ENCODE measurements at places on chromosomes 7 and 10. TPM values are rescaled to one million over a fixed set of nuclear protein-coding genes. Genes with fewer than 3 reads are reported as not detected.

Gene AASS
- 20.7 TPM for polyA plus RNA-seq

DNA sequence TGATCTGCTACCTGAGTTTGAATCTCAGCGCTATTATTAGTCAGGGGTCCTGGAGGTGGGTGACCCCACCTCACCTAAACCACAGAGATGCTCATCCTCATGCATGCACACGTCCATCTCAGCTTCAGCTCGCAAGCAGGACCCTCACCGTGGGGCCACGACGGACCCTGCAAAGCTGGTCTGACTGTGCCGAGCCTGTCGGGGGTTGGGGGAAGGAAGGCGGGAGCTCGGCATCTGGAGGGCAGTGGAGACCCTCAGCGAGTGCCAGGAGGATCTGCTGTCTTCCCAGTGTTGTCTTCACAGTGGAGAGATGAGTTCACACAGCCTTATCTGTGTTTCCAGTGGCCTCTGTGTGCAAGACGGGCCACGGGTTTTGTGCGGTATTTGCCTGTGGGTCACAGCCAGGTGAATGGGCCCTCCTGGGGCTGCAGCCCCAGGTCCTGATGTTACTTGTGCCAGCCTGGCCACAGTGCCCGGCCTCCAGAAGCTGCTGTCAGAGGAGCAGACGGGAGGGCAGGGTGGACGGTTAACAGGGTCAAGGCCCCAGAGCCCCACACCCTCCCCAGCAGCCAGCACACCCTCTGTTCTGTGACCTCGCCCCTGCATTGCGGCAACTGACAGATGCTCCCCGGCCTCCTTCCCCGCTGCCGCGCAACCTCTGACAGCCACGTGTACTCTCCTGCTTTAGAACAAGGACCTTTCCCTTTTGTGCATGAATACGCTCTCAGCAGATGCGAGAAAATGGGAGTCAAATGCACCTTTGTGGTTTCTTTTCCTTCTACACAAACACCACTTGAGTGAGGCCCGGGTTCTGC, 528.8 kb downstream of the DNAJB6 start:
- no peak for DNase-seq

DNA sequence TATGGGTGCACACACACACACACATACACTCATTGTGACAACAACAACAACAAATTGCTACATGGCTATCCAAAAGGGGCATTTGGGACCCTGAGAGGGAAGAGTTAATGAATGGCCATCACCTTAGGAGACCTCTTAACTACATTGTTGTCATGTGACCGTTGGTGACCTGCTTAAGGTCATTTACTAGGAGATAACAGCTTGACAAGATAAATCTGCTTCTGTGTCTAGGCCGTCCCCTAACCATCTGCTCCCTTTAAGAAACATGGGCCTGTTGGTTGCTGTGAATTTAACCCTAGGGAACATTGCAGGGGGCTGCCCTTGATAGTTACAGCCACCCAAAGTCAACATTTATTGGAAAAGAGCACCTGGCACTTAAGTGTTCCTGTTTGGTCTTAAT, 29.7 kb downstream of the C1QL3 start:
- DNase-seq = no peak

- DNase-seq = no peak
Observed at GRCh38 chr7:54858008-54858692, 99.1 kb upstream of the SEC61G start.

DNA sequence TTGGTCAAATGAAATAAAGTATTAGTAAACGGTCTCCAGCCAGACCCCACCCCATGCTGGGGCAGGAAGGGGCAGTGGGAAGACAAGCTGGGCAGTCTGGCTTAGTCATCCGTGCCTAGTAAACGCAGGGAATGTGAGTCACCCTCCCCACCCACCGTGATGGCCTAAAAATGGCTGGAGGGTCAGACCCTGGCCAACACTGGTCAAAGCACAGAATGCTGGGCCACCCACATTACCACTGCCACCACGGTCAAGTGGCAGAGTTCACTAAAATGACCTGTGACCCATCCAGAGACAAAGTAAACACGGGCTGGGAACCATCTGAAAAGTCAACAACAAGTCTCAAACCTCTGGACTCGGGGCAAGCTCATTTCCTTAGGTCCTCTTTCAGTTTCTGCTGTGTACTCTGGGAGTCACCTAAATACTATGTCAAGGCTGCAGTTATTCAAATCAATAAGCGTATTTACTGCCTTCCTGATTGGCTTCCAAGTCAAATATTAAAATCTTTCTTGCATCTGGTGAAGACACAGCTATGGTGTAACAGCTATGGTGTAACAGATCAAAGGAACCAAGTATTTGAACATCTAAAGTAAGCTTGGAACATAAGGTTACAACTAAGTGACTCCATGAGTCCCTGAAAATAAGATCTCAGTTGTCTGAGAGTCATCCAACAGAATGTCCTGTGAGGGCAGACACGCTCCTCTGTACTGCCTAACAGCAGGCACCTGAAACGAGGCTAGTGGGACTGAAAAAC, 3.0 kb downstream of the ZFAND2A start:
- no peak for DNase-seq
